ENCODE measurements at places on chromosomes 1 and 21.

GRCh38 chr1:167082511-167083027 is 7.6 kb downstream of the GPA33 start:
- no peak for DNase-seq

GRCh38 chr1:172476218-172476811 is 32.4 kb upstream of the PIGC start:
- DNase-seq: no peak

DNA sequence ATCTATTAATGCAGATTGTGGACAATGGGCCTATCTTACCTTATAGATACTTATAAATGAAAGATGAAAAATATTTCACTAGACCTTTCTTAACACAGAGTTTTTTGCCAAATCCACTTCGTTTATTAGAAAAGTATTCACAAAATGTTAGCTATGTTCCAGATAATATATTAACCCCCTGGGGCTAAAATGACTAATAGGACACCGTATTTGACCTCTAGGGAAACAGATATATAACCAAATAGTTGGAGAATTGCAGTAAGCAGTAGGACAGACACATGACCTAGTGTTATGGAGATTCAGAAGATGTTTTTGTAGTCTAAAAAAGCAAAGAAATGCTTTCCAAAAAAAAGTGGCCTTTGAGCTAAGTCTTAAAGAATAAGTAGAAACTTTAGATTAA is 106.9 kb downstream of the SEC16B start:
- no peak for DNase-seq

DNA sequence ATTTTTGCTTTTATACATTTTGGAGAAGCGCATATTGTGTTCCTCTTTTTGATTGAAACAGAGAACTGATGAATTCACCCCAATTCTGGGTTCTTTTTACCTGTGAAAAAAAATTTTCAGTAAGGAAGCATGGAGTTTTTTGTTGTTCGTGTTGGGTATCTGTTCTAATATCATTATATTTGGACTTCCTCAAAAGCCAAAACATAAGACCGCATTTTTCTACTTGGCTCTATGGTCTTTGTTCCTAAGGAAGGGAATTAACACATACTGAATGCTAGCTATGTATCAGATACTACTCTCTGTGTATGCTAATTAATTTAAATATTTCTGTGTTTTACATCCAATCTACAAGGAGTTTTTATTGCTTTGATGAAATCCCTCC is 12.9 kb downstream of the EPB41 start:
- no peak for DNase-seq

- DNase-seq: no peak
Observed at GRCh38 chr1:205541161-205541886, 36.9 kb downstream of the CDK18 start.

GRCh38 chr1:172138634-172139033 is 281.9 kb upstream of the C1orf105 start:
- DNase-seq: no peak

DNA sequence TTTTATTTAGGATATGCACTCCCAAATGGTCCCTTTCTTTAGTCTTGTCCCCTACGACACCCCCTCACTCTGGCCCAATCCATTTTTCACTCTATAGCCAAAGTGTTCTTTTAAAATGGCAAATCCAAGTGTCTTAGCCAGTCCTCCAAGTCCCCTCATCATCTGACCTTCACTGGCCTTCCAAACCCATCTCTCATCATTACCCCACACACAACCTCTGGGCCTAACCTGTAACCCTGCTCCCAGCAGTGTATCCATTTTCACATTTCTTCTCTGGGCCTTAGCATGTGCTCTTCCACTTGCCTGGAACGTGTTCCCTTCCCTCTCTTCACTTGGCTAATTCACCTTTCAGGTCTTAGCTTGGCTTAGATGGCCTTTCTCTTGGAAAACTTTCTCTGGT is 6.5 kb upstream of the ARL8A start:
- no peak for DNase-seq

DNA sequence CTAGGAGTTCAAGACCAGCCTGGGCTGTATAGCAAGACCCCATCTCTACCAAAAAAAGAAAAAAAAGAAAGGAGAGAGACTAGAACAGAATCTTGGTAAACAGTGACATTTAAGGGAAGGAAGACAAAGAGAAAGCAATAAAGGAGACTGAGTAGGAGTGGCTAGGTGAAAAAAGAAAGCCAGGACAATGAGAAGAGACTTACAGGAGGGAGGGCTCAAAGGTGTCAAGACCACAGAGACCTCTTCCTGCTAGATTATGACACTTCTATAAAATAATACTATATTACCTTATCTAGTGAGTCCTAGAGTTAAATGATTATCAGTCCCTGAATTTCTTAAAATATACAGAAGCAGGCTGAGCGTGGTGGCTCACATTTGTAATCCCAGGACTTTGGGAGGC is 10.1 kb upstream of the EPRS1 start:
- DNase-seq: no peak

DNA sequence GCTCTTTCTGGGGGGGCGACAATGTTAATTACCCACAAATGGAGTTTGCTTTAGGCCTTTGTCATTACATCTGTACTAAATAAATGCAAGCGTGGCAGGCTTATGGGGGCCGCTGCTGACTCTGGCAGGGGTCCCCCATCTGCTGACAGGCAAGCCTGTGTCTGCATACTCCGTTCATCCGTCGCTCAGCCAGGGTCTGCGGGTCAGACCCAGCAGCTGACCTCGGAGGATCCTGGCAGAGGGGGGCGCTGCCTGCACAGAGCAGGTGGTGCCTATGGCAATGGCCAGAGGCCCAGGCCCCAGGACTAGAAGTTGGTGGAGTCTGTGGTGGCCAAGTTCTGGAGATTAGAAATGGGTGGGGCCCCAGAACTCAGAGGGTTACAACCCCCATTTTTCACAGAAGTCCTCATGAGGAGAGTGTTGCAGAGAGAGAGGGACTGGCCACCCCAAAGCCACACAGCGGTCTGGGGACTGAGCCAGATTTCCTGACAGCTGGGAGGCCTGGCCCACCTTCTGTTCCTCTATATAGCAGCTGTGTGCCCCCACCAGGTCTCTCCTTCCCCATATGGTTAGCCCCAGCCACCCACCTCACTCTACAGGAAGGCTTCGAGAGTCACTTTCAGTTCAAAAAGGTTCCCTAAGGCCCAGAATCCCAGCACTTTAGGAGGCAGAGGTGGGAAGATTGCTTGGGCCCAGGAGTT is 31.0 kb downstream of the TTC39A start:
- no peak for DNase-seq

DNA sequence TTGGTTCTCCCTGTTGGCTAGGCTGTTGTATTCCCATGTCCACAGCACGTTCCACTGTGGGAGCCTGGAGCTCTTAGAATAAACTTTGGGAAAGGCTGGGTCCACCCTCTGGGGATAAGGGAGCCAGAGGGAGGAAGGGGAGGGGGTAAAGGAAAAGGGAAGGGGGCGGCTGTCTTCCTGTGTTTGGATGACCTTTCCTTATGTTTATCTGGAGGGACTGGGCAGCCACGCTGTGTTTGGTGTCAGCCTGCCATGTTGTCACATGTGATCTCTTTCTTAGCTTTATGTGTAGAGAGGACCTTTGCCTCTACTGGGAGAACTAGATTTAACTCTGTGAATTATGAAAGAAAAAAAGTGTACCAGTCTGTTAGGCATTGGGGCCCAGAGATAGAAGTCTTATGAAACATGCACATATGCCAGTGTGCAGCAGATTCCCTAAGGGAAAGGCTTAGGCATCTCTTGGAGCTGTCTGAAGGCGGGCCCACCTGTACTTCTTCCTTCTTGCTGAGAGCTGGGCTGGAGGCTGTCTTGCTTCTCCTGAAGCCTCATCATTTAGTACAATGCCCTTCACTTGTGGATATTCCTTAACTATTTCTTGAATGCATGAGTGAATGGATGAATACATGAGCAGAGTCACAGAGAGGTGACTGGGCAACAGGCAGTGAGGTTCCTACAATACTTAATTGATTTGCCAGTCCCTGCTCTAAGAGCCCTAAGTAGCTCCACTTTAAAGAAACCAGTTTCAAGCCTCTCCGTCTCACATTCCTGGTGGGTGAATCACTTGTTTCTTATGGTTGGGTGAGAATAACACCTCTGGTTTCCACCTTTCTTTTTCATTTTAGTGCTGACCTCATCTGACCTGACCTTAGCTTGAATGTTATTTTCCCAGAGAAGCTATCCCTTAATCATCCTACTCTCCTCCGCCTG is 62.5 kb upstream of the ARHGAP29 start:
- no peak for DNase-seq

- no peak for DNase-seq
Observed at GRCh38 chr1:28437264-28437923, 67.9 kb downstream of the PHACTR4 start.

GRCh38 chr1:145961425-145962156 is 2.8 kb downstream of the ANKRD34A start:
- no peak for DNase-seq

- DNase-seq: no peak
Observed at GRCh38 chr1:6962996-6963911, 178.0 kb downstream of the CAMTA1 start.

GRCh38 chr1:156892190-156893047 is 1.1 kb upstream of the PEAR1 start:
- DNase-seq: peak; percentile 53

GRCh38 chr1:14852291-14852690 is 253.8 kb downstream of the KAZN start:
- DNase-seq: no peak

- no peak for DNase-seq
Observed at GRCh38 chr1:62131093-62131725, 63.4 kb upstream of the L1TD1 start.

GRCh38 chr1:25028907-25029599 is 99.0 kb upstream of the RUNX3 start:
- no peak for DNase-seq

- no peak for DNase-seq
Observed at GRCh38 chr1:42845193-42845592, 1.2 kb upstream of the ZNF691 start.

DNA sequence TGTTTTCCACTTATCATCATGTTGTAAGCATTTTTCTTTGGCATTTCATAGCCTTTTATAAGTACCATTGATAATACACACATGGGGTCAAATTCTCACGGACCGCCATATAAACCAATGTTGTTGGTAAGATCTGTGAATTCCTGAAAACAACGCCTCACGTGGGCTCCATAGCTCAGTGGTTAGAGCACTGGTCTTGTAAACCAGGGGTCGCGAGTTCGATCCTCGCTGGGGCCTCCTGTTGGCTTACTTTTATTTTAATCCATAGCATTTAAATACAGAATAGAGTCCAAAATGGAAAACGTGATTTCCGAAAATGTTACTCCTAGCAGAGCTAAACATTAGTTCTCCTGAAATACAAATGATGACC is 83.1 kb downstream of the HHIPL2 start:
- DNase-seq: peak; percentile 21

GRCh38 chr1:198892065-198892464 is 253.2 kb downstream of the PTPRC start:
- DNase-seq: no peak

All from stimulated activated CD4-positive, alpha-beta T cell treated with anti-CD3 and anti-CD28 coated beads, Interleukin-1b, Interleukin-23, amount 100 ng/mL, for 1 hour (primary cell).